Natural killer cell treated with Interleukin-12 subunit alpha and Interleukin-12 subunit beta and Interleukin-15 and Interleukin-18, amount 100 ng/mL, for 72 hours (primary cell): ENCODE measurements at places on chromosomes 1 and 21.

DNA sequence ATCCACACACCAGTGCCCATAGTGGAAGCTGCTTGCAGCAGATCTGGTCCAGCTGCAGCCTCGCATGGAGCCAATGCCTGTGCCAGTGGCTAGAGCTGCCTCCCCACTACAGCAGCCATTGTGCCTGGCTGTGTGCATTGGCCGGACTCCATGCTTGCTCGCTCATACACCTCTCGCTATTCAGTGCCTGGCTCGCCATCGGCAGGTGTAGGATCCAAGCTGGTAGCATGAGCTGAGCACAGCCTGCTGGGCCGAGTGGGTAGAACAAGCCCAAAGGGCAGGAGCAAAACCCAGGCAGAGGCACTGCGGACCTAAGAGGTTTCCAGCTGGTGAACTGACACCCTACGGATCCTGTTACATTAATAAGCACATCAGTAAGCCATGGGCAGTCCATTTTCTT lies 1184.1 kb downstream of the AMY1C start:
- no peak for DNase-seq

DNA sequence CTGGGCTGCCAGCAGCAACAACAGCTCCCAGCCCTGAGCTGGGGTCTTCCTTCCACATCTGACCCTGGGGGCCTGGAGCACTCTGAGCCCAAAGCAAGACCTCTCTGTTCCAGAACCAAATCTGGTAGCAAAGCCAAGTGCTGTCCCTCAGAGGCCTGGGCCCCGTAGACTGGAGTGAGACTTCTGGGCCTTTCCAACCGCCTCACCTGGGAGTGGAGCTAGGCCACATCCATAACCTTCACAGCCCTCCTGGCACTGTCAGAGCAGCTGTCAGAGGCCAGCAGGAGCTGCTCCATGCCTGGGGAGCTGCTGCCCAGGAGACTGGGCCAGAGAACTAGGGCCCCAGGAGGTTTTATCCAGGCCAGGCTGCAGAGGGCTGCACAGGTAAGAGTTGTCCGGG lies 15.4 kb upstream of the SLC5A9 start:
- no peak for DNase-seq

- DNase-seq: no peak
These were observed 17.3 kb downstream of the C8B start for GRCh38 chr1:56948403-56949023.

GRCh38 chr1:100606438-100606837 lies 68.5 kb downstream of the GPR88 start:
- DNase-seq: no peak

- peak; percentile 68 for DNase-seq
These were observed 1.0 kb downstream of the BTG2 start for GRCh38 chr1:203306089-203306964.
